ENCODE measurements at places on chromosomes 7 and 10.

GRCh38 chr7:20896996-20897395 lies 110.3 kb upstream of the SP8 start:
- DNase-seq = peak; percentile 81

DNA sequence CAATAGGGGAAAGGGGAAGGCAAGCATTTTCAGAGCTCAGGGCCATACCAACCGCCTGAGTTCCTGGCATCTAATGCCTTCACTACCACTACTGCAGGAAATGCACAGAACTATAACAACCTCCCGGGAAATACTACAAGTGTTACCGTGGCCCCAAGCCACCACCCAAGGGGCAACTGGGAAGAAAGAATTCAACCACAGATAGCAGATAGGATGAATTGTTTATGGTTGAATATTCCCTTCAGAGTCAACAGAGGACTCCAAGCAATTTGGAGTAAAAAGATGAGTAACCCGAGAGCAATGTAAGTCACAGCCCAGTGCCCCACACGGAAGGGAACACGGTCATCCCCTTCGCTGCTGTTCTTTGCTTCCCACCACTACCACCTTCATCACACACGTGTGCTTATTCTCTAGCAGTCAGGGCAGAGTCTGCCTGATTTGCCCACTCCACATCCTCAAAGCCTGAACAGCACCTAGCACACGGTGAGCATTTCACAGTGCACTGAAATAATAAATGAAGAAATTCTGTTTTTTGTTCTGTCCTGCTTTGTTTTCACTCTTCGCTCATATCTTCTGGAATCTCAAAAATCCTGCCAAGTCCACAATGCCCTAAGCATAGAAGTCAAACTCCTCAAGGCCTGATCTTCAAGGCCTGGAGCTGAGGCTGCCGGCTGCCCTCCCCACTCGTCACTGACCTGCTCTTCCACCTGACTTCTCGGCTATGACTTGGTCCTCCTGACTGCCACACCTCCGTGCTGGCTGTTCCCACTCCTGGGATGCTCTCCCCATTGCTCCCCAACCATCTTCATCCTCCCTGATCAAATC lies 221.1 kb downstream of the KCNMA1 start:
- peak; percentile 46 for DNase-seq

DNA sequence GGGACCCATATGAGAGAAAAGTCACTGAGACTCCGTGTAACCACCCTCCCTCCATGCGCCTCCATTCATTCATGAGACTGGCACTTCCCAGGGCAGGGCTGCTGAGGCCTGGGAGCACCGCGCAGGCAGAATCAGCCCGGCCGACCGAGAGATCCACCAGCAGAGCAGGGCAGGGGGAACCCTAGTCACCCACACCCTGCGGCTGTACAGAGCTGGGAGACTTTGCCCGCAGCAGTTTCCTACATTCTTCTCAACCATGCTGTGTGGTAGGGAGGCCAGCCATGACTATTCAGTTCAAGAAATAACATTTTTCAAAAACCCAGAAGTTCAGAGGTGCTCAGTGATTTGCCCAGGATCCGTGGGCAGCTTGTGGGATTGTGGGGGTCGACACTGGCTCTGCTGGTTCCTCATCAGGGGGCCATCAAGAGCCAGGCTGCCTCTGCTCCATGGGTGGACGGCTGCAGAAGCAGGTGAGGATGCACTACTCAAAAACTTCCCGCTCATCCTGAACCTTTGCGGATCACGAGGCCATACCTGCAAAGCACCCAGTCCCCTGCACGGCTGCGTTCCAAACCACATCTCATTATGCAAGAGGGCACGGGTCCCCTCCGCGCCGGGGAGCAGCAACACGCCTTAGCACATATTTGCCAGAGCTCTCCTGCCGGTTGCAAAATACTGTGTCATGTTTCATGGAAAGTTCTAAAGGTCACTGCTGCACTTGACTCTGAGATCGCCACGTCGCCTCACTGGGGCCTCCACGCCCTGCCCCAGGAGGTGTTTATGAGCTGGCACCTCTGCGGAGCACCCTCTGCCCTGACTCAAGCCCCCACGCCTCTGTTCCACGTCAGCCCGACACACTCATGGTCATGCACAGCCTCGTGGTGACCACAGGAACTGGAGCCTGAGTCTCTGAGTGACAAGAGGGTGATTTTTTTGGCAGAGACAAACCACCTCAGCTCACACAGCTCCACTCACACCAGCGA lies 132.0 kb downstream of the PRKAG2 start:
- DNase-seq = peak; percentile 77

- DNase-seq = peak; percentile 25
Observed at GRCh38 chr10:132784866-132785722, 853 bp downstream of the NKX6-2 start.

DNA sequence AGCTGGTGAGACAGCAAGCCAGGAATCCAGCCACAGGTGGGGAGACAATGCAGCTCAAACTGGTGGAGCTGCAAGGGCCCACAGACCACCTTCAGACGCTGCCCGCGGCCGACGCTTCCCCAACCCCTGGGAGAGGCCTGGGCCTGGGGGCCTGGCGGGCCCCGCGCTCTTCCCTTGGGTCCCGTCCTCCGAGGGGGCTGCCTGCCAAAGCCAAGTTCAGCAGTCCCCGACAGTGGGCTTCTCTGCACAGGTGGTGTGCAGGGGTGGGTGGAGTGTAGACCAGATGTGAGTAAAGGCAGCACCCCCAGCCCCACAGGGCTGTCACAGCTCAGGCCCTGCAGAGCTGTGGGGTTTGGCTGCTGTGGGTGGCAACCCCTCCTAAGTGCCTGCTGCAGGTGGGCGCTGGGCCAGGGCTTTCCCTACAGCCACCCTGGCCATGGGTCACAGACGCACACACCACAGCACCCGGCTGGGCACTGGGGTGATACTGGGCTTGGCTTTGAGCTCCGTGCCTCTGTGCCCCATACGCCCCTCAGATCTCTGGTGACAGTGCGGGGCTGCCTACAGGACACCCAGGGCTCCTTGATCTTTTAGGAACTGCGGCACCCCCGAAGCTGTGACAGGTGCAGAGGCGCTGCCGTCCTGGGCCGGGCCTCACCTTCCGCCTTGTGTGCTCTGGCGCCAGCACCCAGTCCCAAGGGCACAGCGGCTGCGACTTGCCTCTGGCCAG lies 20.5 kb downstream of the BNIP3 start:
- no peak for DNase-seq

GRCh38 chr7:8205537-8205936 lies 56.4 kb downstream of the ICA1 start:
- DNase-seq = no peak

DNA sequence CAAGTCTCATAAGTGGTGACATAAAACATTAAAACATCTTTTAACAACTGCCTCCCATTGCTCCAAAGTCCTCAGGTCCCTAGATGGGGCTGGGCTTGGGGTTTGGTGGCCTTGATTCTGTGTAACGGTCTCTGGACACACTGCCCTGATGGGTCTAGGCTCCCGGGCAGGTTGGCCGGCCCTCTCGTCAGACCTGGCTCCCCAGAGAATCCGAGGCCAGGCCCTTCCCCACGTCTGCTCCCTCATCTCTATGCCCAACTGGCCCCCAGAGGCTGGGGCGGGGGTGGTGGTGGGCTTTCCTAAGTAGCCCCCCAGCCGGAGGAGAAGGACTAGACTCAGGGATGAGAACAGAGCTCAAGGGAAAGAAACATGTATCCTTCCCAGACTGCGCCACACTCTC lies 31.5 kb upstream of the EFCAB10 start:
- DNase-seq = no peak

DNA sequence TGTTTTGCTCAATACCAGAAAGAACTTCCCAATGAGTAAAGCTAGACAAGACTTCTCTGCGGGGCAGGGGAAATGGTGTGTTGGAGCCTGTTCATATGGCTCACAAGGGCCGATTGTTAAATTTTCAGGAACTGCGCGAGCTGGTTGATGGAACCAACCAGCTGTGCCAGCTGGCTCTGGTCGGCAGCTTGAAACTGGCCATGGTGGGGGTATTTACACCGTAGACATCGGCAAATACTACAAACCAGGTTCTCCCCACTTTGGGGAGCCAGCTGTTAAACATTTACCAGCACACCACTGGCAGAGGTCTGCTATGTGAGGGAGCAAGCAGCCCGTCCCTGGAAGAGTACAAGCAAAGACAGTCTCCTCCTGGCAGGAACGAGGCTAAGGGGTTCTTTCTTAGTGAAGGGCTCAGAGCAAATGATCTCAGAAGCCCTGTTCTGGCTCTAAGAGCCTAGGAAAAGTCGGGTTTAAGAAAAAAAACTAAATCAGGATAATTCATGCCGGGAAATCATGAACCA lies 8.8 kb upstream of the ZMIZ1 start:
- DNase-seq = no peak

GRCh38 chr10:23432166-23432565 lies 6.7 kb upstream of the OTUD1 start:
- DNase-seq = peak; percentile 54

- DNase-seq = peak; percentile 36
Observed at GRCh38 chr10:98074315-98074911, 44.0 kb upstream of the CRTAC1 start.
